Stimulated activated CD4-positive, alpha-beta T cell treated with anti-CD3 and anti-CD28 coated beads, Interleukin-4, amount 100 ng/mL, for 24 hours (primary cell): ENCODE measurements at places on chromosomes 5 and 9.
A peak's percentile ranks its signal among the peaks of the same experiment; 100 is the strongest.

GRCh38 chr9:78539188-78539587 lies 242.3 kb downstream of the PSAT1 start:
- no peak for DNase-seq

DNA sequence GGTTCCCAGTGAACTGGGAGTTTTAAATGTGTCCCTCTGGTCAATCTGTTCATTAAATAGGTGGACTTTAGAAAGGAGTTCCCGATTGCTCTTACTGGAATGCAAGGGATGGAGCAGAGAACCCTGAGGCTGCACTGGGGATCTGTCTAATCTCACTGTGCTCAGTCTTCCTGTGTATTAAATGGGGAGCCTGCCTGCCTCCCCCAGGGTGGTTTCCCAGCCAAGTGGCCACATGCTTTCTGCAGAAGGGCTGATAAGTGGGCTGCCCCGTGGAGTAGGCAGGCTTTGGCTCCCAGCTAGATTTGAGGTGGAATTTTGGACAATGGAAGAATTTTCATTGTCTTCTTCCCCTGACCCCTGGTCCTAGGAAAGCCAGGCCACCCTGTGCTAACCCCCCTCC lies 14.0 kb upstream of the PHYHD1 start:
- DNase-seq: no peak

- DNase-seq: no peak
These were observed 5.9 kb downstream of the MED22 start for GRCh38 chr9:133342069-133342406.

- peak; percentile 27 for DNase-seq
These were observed 131.4 kb downstream of the CD180 start for GRCh38 chr5:67065237-67065636.

GRCh38 chr9:35487081-35487480 lies 2.8 kb upstream of the RUSC2 start:
- DNase-seq: no peak

DNA sequence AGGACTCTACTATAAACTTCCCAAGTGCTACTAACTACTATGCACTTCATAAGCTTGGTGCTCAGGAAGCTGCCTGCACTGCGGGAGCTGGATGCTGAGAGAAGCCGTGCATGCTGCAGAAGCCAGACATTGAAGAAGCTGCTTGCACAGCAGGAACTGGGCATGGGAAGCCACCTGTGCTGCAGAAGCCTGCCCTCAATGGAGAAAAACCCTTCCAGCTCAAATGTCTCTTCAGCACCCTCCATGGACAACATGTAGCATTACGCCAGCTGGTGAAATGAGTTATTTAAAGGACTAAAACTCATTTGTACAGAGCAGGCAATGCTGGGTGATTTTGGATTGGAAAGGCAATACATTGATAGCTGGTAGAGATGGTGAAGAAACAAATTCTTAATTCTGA lies 247.2 kb downstream of the KIF4B start:
- no peak for DNase-seq

DNA sequence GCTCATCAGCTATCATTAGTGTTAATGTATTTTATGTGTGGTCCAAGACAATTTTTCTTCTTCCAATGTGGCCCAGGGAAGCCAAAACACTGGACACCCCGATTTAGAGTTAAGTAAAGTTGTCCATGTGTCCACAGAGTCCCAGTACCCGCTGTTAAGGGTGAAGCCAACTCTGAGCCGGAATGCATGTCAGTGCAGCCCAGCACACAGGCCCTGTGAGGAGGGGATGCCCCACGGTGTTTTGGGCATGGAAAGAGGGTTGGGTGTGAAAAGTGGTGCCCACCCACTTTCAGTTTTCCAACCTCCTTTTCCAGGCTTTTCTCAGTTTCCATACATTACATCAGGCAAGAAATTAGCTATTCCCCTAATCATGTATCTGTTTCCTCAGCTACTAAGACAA lies 24.4 kb downstream of the SHC3 start:
- no peak for DNase-seq

GRCh38 chr9:126223798-126224531 lies 102.7 kb upstream of the MVB12B start:
- no peak for DNase-seq

- no peak for DNase-seq
These were observed 629.5 kb downstream of the PDE4D start for GRCh38 chr5:59264013-59264412.

GRCh38 chr9:133754187-133754586 lies 16.0 kb upstream of the SARDH start:
- no peak for DNase-seq

DNA sequence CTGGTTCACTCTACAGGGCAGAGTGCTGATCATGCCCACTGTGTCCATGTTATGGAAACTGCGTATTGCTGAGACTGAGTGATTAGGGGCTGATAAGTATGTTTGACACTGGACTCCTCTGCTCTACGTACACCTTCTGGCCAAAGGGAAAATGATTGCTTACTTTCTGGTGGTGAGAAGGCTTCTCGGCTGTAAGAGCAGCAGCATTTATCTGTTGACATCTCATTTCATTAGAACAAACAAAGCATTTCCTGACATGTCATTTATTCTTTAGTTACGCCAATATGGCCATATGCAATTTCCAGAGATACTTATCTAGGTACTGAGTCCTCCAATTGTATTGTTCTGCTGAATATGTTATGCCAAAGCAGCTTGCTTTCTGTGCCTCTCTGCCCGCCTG lies 5.6 kb downstream of the FAXDC2 start:
- no peak for DNase-seq

DNA sequence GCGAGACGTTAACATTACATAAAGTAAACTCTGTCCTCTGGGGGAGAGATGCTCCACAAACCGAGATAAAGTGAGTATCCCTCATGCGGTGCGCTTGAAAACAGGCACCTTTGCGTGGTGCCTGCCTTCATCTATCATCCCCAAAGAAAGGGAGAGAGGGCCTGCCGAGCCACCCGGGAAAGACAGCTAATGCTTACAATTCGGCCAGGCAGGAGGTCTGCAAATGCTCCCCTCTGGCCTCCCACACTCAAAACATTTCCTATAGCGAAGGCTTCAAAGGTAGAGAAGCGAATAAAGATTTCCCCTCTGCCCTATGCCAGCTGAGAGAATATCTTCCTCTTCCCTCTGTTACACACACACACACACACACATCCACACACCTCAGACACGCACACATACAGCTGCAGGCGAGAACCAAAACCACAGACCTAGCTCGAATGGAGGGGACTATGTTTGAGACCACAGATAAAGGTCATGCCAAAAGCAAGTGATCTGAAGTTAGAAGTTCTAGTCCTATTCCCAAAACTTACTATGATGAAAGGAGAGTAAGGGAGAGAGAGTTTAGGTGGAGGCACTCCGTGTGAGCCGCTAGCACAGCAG lies 132.8 kb downstream of the CRB2 start:
- DNase-seq: no peak

- no peak for DNase-seq
These were observed 399.6 kb upstream of the IRX1 start for GRCh38 chr5:3195994-3196393.

GRCh38 chr5:122107016-122107415 lies 22.3 kb upstream of the ZNF474 start:
- no peak for DNase-seq

DNA sequence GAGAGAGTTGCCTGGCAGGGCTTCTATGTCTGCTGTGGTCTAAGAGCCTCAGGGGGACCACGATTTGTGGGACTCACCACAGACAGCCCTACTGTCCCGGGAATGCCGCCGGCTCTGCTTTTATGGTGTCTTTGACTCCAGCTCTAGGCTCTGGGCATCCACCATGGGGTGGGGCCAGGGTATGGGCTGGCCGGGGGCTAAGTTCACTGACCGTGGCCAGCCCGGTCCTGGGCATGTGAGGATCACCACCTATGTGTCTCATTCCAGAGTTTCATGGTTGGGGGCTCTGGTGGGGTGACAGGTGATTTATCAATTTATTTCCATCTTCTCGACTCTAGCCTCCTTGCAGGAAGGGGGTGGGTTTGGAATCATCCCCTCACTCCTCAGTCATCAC lies 139.4 kb downstream of the GADD45G start:
- DNase-seq: no peak

DNA sequence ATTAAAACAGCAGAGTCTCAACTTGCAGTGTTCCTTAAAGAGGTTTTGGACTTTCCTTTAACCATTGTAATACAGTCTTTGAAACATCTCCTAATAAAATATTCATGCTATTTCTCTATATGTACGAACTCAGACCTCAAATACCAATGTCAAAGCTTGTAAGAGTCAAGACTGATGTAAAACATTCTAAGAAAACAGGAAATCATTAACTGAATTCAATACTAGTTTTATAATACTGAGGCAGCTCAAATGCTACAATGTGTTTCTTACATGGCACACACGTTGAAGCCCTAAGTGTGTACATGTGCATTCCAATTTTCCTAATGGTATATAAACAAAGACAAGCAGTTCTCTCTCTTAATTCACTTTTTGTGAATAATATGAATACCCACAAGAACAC lies 11.6 kb downstream of the PSIP1 start:
- DNase-seq: no peak

GRCh38 chr9:129968690-129969485 lies 74.1 kb downstream of the FNBP1 start:
- DNase-seq: no peak

- no peak for DNase-seq
These were observed 3.5 kb upstream of the PLAA start for GRCh38 chr9:26950521-26950920.

- no peak for DNase-seq
These were observed 213.8 kb downstream of the ARHGAP26 start for GRCh38 chr5:142984011-142984410.

GRCh38 chr9:33375841-33376321 lies 26.5 kb downstream of the AQP7 start:
- no peak for DNase-seq

- DNase-seq: no peak
These were observed 10.9 kb downstream of the SEC24A start for GRCh38 chr5:134659456-134659855.

DNA sequence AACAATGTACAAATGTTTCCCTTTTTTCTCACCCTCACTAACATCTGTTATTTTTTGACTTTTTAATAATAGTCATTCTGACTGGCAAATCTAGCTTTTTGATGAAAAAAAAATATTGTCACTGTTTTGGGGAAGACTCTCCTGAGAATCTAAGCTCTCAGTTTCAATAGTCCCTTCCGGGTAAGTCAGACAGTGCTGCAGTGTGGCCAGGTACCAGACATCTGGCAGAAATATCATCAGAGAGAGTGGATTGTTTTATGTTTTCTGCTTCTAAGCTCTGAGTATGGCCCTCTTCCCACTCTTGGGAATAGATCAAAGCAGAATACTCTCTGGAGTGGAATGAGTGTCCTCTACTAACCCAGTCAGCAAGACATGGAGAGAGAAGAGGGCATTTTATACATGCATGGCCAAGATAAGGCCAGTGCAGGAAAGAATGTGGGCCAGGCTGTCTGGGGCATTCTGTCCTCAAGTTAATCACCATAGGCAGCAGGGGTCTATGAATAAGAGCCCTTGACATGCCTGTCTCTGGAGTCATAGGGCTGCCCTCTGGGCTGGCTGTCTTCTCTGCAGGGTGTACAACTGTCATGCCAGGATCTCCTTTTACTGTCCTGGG lies 38.5 kb upstream of the OR2S2 start:
- DNase-seq: no peak

DNA sequence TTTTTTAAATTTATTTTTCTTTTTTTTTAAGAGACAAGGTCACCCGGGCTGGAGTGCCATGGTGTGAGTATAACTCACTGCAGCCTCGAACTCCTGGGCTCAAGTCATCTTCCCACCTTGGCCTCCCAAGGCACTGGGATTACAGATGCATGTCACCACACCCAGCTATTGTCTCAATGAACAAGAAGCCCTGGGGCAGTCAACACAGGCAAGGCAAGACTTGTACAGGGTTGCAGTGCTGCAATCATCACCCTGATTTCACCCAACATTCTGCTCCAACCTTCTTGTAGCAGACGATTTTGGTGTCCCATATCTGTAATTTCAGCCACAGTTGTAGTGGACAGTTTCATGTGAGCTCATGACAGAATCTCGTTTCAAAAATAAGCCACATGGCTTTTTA lies 205.8 kb upstream of the KIF2A start:
- DNase-seq: no peak

- no peak for DNase-seq
These were observed 223.7 kb downstream of the PCSK5 start for GRCh38 chr9:76114144-76114543.

DNA sequence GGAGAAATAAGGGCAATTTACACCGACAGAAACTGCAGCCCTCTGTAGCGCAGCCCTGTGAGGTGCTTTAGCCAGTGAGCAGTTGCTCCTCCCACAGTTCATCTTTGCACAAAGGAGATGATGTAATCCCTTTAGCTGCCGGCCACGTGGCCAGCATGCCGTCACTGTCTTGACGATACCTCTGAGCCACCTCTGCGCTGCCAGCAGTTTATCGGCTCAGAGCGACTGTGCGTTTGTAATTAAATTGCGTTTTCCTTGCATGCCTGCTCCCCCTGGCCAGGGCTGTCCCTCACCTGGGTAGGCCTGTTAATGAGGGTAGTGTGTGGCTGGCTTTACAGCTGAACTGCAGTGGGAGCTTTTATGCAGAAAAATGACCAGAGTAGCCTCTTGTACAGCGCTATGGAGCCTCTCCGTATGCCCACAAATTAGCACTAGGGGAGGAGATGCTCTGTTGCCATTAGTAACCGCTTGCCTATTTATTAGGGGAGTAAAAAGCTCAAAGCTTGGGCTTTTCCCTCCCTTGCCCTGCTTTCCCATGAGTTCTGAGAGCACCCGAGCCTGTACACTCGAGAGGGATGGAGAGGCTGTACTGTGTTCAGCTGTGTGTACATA lies 107.0 kb downstream of the TRIO start:
- DNase-seq: no peak

DNA sequence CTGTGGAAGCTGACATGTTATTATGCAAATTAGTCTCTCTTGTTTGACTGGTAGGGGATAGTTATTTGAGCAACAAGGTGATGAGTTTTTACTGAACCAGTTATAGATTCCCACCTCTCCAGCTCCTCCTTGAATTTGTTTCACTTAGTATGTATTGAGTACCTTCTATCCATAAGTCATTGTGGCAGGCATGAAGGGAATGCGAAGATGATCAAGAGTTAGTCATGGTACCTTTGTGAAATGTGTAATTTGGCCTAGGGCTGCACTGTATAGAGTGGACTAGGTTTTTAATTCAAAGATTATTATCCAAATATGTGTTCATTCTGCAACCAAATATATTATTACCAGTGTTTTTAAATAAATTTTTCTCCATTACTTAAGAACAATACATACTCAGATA lies 110.1 kb downstream of the HACD4 start:
- DNase-seq: no peak

DNA sequence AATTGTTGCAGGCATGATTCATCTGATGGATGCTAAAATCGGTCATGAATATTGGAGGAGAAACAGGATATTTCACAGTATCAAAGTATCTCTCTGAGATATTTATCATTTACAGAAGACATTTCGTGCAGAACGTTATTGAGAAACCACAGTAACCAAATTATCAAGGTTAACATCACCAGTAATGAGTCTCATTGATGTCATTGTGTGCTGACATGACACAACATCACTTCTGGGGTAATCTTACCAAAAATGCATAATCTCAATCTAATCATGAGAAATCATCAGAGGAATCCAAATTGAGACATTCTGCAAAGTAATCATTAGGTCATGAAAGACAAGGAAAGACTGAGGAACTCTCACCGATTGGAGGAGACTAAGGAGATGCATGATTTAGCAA lies 42.7 kb downstream of the C5orf22 start:
- no peak for DNase-seq

- DNase-seq: no peak
These were observed 579.2 kb upstream of the ZNF462 start for GRCh38 chr9:106283769-106284168.

- DNase-seq: no peak
These were observed 203.9 kb downstream of the PCSK1 start for GRCh38 chr5:96229188-96229587.

GRCh38 chr5:158478139-158478538 lies 619.2 kb upstream of the CLINT1 start:
- no peak for DNase-seq
